ENCODE measurements at places on chromosomes 1 and 21.

GRCh38 chr1:183461350-183461749 is 10.9 kb upstream of the SMG7 start:
- no peak for DNase-seq

DNA sequence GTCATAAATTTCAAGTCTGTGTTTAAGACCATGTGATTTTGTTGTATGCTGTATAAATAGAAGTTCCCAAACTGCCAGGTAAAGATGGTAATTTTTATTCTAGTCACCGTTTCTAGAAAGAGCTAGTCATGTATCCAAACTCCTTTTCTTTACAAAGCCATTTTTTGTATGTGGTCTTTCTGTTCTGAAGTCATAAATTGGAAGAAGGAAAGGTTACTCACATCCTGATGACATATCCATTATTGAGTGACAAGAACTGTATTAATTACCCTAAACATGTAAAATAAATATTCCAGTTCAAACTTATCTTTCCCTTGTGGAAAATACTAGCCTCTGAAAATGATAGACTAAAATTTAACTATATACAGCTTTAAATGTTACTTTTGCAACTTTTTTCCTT is 104.7 kb downstream of the POFUT2 start:
- no peak for DNase-seq

DNA sequence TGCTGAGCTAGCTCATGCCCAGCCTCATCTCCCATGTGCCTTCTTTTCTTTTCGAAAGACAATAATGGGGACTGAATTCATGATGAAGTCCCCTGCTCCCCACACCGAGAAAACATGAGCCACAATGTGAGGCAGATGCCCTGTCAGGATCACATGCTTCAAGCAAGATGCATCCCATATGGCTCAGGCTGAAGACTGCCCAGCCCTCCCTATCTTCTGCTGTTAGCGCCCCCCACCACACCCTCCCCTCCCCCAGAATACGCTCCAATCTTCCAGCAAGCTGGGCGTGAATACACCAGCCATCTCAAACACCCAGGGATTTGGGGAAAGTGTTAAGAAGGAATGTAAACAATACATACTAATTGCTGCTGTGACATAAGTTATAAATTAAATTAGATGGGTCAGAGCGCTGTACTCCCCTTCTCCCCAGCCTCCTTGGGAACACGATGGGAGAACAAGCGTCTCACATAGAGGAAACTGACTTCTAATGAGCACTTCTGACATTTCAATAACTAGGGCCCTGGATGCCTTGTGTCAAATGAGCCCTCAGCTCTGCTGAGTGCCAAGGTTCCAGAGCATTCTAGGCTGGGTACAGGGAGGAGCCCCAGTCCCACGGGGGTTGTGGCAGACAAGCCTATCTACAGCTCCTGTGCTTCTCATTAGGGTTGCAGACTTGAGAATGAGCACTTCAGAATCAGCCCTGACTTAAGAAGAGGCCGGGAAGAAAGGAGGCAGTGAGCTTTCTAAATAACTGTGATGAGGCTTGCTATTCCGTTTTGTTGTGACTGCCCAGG is 55.6 kb downstream of the TNR start:
- DNase-seq = no peak

DNA sequence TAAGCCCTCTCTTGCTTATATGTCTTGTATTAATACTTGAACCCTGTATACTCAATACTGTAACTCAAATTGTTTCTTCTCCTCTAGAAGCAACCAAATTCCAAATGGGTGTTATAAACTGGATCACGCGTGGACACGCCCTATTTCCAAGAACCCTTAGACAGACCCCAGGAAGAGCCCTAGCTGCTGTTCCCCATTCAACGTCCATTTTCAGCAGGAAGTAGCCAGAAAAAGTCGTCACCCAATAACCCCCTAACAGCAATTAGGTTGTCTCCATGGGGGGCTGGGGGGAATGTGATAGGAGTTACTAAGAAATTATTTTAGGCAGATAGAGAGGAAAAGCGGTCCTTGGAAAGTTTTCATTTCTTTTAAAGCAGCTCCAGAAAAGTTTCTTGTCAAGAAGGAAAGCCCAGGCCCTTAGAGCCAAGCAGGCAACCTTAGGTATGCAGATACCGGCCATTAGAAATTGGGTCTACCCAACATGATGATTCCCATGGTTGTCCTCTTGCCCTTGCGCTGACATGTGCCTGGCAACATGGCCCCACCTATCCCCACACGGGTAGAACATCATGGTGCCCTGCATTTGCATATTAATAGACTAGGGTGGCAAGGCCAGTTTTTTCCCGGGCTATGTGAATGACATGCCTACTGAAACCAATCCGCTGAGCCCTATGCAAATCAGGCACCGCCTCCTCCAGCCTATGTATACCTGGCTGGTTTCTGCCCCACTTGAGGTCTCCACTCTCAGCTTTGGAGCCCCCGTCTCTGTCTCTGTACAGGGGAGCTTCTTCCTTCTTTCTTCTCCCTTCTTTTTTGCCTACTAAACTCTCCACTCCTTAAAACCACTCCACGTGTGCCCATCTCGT is 4.0 kb upstream of the CD46 start:
- no peak for DNase-seq

- no peak for DNase-seq
Measured at GRCh38 chr1:244350027-244350426, 101.7 kb downstream of the ADSS2 start.

- DNase-seq = no peak
Measured at GRCh38 chr1:9758559-9759121, 65.1 kb downstream of the CLSTN1 start.

GRCh38 chr1:5991381-5992025 is 722 bp downstream of the NPHP4 start:
- peak; percentile 76 for DNase-seq

DNA sequence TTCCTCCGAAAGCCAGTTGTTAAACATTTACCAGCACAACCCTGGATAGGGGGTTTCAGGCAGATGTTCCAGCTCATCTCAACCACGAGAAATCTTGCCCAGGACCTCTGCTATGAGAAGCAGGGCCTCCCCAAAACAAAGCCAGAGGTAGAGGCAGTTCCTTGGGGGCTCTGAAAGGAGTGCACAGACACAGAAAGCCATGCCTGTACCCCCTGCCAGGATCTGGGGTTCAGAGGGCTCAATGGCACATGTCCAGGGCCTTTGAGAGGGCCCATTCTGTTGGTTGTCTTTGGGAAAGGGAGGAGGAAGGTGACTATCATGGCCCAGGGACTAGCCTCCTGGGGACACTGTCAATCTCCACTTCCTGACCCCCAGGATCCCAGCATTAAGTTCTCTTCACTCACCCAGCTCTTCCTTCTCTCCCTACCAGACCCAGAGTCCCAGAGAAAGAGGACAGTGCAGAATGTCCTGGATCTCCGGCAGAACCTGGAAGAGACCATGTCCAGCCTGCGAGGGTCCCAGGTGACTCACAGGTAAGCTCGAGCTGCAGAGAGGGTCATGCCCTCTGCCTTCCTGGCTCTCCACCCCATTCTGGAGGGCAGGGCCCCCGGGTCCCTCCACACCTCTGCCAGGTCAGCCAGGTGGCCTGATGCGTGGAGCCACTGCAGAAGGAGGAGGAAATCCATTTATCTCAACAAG is 116.4 kb upstream of the IPO9 start:
- no peak for DNase-seq

GRCh38 chr1:232033285-232033684 is 406.7 kb downstream of the DISC1 start:
- no peak for DNase-seq

DNA sequence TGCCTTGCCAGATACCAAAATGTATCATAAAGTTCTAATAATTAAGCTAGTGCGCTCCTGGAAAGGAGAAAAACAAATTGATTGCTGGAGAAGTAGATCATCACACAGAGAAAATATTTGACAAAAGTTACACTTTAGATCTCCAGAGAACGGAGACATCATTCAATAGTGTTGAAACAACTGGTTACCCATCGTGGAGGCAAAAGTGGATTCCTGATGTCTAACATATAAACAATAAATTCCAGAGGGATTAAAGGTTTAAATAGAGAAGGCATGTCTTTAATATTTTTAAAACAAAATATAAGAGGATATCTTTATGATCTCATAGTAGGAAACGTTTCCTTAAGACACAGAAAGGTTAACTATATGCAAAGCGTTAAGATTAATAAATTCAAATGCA is 41.0 kb downstream of the NRIP1 start:
- DNase-seq = no peak

DNA sequence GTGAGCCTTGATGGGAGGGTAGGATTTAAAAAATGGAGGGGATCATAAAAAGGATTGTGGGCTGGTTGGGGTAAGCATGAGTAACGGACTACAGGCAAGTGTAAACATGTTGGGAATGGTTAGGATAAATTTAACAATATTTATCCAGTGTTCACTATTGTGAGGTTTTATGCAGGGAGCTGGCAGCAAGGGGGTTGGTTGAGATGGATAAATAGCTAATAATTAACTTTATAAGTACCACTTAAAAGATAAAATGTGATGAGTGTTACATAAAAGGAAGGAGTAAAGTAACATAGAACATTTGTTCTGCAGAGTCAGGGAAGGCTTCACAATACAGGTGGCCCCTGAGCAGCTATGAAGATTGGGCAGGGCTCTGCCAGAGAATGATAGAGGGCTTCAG is 109.0 kb downstream of the NGF start:
- no peak for DNase-seq

GRCh38 chr1:113934511-113935055 is 5.5 kb downstream of the HIPK1 start:
- DNase-seq = no peak

All from HuH-7 (cell line).